ENCODE measurements at places on chromosomes 7 and 10.

- no peak for DNase-seq
Observed at GRCh38 chr10:95290461-95291364, at the start of gene PDLIM1. TSS of gene PDLIM1 (minus strand) at chr10:95291003. CDS start at chr10:95290915, 88 bp downstream.

DNA sequence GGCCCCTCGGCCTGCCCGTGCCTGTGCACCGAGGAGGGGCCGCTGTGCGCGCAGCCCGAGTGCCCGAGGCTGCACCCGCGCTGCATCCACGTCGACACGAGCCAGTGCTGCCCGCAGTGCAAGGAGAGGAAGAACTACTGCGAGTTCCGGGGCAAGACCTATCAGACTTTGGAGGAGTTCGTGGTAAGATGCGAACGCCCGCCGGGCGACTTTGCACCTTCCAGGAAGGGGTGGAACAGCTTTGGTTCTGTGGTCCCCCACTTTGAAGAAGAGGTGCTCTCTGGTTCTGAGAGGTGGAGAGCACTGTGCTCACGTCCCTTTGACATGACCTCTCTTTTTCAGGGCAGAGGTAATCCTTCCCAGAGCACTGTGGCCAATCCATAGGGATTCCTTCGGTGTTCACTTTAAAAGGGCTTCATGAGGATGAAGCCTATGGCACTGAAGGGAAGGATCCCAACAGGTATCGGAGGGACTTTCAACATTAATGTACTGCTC, 2.6 kb downstream of the VWC2 start:
- no peak for DNase-seq

- no peak for DNase-seq
Observed at GRCh38 chr7:40223451-40224127, 88.8 kb downstream of the SUGCT start.

DNA sequence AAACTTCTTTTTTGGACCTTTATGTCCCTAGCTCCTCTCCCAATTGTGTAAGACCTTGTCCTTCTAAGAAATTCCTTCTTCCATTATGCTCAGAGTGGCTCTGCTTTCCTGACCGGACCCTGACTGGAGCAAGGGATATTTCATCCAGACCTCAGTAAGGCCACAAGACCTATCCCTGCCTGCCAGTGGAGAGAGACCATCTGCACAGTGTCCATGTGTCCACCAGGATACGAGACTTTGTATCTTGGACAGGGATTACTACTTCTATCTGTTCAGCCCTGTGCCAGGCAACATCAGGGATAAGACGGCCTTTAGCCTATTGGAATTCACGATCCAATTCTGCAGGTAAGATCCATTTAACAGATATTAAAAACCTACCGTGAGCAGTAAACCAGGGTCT, 7.2 kb upstream of the ATOH7 start:
- no peak for DNase-seq

GRCh38 chr7:158072991-158073730, 514.5 kb downstream of the PTPRN2 start:
- DNase-seq = no peak

DNA sequence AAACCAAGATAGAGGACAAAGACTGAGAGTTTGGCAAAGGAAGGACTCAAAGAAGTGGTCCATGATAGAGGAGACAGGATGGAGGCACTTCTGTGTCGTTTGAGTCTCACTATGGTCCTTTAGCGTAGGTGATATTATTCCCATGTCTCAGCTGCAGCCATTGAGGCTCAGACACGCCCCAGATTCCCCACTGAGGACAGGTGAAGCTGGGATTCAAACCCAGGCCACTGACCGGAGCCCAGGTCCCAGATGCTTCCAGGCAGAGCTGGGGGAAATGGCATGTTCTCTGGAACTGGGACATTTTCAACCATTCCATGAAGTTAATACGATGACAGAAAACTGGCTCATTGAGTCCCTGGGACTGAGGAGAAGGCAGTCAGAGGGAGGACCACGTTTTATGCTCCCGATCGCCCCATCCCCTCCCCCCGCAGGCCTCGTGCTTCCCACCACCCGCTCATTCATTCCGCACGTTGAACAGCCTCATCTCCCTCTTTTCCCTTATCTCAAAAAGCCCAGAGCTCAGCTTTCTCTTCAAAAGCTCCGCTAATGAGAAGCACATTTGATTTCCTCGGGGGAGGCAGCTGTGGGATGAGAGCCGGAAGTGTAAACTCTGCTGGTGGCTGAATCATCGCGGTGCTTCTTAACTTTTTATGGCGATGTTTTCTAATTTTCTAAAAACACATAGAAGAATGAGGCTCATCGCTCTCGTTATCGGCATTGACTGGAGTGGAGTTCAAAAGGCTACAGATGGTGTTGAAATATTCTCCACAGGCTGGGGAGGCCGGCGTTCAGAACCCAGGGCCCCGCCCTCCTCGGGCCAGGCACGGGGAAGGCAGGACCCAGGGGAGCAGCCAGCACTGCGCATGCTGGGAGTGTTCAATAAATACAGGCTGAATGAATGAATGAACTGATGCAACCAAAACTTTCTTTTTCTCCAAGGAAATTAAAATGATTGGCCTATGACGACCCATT, 64.0 kb downstream of the OAT start:
- no peak for DNase-seq

DNA sequence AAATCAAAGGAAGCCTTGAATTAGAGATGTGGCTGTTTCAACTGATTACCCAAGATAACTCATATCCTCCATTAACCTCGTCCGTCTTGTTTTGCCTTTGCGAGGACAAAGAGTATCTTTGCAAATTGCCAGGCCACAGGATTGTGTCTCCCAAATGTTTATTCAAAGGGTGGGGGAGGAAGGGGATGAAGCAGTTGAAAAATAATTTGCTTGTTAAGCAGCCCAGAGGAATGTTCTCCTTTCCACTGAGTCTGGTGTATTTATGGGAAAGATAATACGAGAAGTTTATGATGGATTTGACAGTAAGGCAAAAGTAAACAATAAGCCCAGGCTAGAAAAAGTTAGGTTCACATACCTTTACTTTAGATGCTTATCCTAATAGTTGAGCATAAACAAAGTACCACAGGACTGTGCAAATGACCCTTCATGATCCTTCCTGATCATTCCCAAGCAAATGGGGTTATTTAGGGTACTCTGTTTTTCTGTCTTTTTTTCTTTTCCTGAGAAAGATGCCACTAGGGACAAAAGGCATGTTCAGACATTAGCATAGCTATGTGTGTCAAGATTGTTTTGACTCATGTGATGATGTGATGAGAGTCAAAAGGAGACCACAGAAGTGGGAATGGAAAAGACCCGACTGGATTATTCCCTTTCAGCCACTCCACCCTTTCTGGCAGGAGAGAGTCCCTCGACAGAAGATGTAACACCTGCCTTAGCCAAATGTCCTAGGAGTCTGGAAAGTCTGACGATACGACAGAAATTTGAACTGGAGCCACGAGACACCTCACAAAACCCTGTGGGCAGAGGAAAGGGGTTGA, 243.0 kb upstream of the GLI3 start:
- DNase-seq = no peak

- no peak for DNase-seq
Observed at GRCh38 chr10:51321980-51322379, 247.7 kb downstream of the PRKG1 start.

DNA sequence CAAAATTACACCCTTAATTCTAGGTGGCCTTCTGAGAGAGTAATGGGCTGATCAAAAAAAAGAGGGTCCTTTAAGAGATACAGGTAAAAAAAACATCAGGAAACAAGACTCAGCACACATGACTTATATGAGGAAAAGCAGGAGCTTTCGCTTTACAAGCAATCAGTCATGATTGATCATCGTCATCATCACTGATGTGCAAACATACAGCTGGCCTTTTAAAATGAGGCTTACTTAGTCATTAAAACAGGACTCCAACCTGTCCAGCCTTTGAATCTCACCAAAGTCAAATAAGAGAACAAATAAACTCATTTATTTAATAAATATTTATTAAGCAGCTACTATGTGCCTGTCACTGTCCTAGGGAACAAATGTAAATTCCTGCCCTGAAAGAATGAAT, 255.3 kb downstream of the SKAP2 start:
- DNase-seq = no peak

DNA sequence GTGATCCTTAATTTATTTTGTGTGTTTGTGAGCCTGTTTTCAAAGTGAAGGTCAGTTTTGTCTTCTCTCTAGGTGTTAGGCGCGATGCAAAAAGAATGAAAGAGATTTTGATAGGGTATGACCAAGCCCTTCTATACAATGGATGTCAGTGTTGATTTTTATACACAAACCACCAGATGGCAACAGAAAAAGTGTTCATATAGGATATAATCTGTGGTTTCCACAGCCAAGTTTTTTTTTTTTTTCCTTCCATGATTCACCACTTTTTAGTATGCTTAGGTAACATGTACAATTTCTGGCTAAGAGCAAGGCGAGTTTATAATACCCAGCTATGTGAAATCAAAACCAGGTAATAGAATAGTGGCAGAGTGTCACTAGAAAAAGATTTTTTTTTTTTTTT, 8.1 kb downstream of the SDK1 start:
- DNase-seq = no peak

DNA sequence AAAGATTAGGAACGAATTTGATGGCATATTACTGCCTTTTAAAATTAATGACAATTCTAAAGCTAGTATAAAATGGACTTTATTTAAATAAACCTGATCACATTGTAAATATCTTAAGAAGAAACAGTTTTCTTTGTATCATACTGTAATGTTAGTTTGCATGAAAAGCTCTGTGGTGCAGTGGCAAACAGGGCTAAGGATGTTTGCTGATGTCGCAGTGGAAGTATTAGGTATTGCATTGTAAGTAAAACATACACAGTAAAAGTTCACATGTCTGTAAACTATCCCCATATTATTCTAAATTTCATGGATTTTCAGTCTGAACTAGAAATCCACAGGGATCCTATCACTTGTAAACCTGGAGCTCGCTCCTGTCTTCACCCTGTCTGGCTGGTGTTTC, 252.6 kb upstream of the ZNF32 start:
- DNase-seq = no peak

GRCh38 chr10:132270721-132271457, 36.9 kb downstream of the STK32C start:
- DNase-seq = no peak

DNA sequence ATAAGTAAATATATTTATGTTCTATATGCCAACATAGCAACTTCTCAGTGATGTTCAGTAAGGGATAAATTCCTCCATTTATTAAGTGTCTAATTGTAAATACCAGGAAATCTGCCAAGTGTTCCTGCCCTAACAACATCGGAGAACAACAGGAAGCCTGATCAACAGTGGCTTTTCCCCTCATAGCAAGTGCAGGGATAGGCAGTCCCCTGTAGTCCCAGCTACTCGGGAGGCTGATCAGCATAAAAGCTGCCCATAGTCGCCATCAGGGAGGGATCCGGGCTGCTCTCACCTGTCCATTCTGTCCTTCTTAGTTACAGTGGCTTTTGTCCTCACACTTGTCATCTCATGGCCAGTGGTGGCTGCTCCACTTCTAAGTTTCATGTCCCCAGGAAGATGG, 141.3 kb downstream of the IDE start:
- DNase-seq = no peak

DNA sequence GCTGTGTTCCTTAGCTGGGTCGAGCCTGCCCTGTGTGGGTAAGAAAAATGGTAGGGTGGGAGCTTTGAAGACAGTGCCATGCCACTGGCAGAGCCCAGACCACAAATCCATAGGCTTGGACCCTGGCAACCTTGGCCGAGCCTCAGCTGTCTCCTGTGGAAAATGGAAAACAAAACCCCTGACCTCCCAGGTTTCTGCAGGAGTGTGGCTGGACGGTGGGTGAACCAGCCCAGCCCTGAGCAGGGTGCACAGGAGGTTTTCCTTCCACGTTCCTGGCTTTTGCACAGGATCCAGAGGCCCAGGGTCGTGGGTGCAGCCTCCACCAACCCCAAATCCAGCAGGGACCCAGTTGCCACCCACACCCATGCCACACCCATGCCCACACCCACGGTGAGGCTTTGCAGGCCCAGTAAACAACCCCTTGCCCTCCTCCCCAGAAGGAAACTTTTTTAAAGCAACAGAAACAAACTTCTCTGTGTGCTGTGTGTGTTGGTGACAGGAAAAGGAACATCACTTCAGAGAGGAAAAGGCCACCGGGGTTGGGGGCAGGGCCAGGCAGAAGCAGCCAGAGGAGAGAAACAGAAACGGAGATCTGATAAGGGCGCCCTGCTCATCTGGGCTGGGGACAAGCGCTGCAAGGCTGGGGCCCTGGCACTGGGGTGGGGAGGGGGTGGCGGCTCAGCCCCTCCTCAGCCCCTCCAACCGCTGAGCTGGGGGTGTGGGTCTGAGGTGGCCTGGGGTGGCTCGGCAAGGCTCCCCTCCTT, 20.7 kb upstream of the ZMIZ1 start:
- no peak for DNase-seq

- no peak for DNase-seq
Observed at GRCh38 chr7:2971914-2972834, 71.5 kb downstream of the CARD11 start.

DNA sequence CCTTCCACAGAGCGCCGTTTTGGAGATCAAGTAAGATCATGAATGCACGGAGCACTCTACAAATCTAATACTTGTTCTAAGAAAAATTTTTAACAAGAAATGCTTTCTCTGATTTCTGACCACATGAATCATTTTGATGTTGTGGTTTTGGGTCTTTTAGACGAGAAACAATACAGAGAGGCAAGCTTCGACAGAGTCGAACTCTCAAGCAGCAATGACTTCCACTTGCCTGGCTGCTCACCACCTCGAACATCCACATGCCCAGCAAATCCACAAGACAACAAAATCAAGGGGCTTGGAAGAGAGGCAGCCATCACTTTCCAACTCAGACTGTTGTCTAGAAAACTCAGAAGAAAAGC, 69.4 kb upstream of the GSDME start:
- no peak for DNase-seq

GRCh38 chr10:128185627-128186026, 59.4 kb upstream of the MKI67 start:
- DNase-seq = no peak

DNA sequence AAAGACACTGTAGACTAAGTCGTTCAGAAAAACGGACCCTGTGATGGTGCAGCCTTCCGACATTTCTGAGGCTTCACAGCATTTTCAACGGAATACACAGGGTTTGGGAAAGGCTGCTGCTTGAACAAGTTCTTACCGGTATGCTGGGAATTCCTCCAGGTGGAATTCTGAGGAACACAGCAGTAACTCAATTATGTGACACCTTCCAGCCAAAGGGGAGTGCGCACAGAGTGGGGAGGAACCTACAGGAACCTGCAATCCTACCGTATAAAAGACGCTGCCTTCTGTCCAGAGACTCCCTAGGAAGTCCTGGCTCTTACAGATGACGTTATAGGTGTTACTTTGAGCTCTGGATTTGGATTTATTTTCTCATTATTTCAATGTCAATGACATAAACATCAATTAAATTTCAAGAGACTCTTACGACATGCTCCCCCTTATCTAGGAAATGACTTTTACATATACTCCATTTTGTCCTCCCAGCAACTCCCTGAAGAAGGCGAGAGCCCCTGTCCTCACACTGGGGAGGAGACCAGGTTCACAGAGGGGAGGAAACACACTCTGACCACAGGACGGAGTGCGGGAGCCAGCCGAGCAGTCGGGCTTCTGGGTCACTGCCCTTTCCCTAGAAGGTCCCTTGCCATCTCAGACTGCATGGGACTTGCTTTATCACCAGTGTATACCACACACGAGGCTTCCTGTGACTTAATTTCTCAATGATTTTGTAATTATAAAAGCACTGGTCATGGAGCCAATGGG, 27.9 kb downstream of the VIPR2 start:
- DNase-seq = no peak
